ENCODE measurements at places on chromosomes 12 and 14.

GRCh38 chr14:104423701-104424405, 155.7 kb upstream of the C14orf180 start:
- no peak for DNase-seq

DNA sequence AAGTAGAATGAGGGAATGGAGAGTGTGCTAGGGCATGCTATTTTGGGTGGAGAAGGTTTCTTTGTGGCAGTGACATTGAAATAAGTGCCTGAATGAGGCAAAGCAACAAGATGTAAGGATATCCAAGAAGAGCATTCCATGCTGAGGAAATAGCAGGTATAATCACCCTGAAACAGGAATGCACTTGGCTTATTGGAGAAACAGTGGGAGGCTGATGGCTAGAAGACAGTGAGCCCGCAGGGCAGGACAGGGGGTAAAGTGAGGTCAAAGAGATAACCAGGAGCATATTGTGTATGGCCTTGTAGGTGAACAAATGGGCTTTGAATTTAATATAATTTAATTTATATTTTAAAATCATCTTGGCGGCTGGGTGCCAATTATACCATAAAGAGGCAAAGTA, 877.0 kb downstream of the DIO2 start:
- DNase-seq, result no peak

DNA sequence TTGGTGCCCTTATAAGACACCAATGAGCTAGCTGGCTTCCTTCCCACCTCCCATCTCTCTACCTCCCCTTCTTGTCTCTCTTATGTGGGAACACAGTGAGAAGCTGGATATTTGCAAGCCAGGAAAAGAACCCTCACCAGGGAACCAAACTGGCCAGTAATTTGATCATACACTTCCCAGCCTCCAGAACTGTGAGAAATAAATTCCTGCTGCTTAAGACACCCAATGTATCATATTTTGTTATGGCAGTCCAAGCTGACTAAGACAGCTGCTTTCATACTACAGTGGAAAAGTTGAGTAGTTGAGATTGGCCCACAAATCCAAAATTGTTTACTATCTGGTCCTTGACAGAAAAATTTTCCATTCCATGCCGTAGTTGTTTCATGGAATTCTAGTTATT, 269.0 kb downstream of the KCNH5 start:
- no peak for DNase-seq

DNA sequence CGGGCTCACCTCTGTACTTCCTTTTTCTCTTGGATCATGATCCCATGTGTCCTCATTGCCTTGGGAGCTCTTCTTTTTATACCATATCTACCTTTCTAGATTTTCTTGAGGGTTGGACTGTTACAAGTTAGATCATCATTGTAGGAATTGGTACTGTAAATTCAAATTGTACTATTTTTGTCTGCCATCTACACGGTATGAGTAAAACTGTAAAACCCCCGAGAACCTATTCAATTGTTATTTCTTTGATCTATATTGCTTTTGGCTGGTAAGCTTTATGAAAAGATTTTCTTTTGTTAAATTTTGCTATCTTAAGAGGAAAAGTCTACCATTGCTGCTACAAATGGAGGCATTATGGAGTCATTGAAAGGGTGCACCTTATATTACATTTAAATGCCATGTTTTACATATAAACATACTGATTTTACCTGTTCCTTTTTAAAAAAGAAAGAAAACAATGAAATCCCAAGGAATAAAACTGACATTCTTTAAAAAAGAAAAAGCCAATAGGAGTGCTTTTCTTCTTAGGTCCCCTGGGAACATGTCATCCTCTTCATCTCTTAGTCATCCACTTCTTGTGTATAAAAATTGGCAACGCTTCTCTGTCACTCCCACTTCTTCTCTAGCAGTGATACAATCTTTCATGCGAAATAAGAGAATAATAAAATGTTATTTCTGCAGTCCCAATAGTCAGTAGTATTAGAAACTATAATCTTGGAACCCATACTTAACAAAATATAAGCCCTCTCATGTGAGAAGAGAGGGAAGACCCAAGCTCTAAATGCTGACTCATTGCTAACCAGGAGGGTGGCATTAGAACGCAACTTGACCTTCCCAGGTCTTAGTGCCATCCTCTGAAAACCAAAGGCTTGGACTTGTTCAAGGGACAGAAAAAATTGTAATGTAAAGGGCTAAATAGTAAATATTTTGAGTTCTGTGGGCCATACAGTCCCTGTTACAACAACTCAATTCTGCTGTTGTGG, 20.4 kb downstream of the RGS6 start:
- no peak for DNase-seq

GRCh38 chr12:12723681-12724420, 6.7 kb downstream of the CDKN1B start:
- no peak for DNase-seq

- no peak for DNase-seq
These were observed 17.1 kb upstream of the ADSS1 start for GRCh38 chr14:104706733-104707607.

- no peak for DNase-seq
These were observed 22.4 kb downstream of the FAM177A1 start for GRCh38 chr14:35068238-35069012.

DNA sequence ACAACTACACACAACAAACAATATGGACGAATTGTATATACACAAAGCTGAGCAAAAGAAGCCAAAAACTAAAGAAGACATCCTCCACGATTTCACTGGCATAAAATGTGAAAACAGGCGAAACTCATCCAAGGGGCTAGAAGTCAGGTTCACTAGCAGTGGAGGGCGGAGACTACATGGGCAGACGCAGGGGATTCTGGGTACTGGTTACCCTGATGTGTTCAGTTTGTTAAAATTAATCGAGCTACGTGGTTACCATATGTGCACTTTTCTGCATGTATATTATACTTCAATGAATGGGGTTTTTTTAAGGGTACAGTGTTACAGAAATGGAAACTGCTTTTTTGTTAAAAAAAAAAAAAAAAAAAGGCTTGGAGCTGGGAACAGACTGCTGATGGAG, 12.3 kb downstream of the KDM2B start:
- DNase-seq, result no peak

DNA sequence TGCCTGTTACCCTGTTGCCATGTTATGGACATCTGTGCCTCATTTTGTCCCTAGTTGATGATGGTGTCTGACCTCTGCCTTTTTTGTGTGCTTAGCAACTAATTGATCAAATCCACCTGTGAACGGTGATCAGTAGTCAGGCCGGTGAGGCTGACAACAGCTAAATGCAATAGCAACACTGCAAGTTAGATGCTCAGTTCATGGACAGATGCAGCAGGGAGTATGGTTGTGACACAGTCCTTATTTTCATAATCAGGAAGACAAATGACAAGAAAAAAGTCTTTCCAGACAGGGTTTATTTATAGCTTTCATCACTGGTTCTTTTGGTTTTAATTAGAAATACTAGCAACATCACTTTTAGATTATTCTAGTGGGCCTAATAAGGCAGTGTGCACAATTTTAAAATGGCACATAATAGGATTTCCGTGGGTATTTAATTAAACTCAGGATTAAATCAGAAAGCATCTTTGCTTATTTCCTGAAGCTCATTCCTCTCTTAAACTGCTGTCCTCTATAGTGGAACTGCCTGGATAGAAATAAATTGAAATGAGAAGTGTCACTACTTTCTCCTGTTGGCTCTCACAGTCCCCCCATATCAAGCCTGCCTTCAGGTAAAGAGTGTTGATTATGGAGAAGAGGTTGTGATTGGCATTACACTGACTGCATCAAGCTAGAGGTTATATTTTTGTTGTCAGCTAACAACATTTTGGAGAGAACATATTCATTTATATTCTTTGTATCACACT, 281.1 kb upstream of the NAV3 start:
- no peak for DNase-seq

DNA sequence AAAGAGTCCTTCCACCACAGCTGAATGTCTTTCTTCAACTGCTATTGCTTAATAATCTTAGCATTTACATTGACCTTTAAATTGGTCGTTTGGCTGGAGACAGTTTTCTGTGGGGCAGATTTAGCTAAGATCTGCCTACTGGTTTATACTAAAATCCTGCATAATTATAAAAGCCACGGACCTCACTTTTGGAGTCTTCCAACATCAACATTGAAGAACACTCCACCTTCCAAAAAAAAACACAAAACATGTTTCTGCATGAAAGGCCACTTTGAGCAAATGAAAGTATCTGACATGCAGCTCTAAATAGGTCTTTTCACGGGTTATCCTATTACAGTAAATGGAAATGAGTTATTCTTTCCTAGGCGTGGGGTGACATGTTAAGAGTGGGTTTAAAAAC, 57.0 kb upstream of the KRR1 start:
- DNase-seq, result no peak

- peak; percentile 9 for DNase-seq
These were observed 145.9 kb downstream of the PRKCH start for GRCh38 chr14:61467296-61467695.

GRCh38 chr12:11884116-11884515, 186.6 kb upstream of the BCL2L14 start:
- DNase-seq, result no peak

DNA sequence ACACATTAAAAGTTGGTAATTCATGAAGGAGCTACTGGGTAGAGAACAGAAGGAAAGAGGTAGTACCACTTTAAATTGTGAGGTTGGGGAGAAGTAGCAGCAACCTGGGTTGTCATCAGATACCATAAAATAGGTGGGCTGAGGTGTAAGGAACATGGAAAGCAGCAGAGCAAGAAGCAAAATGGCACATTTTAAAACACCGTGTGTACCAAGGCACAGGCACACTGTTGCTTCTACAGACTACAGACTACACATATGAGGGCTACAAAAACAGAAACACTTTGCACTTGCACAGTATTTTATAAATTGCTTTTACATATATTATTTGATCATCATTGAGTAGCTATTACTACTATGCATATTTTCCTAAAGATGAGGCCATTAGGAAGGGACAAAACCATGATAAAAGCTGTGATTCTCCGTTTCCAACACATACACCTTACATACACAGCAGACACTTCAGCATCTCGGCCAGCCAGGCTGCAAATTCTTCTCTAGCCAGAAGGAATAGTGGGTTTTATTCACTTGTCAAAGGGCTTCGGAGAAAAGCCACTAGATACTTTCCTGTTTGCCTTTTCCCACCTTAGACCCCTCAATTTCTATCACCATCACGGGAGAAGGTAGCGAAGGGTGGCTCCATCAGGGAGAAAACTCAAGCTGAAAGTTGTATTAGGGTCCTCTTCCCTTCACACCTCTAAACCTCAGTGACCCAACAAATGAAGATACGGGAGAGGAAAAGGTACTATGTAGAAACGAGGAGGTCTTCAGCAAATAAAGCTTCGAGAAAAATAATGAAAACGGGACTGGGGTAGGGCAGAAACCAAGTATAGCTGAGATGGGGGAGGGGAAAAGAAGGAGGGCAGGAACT, 1.6 kb downstream of the PYM1 start:
- DNase-seq, result no peak

- no peak for DNase-seq
These were observed 1.1 kb upstream of the BCL11B start for GRCh38 chr14:99272899-99273765.
